ENCODE measurements at places on chromosomes 7 and 10.

GRCh38 chr10:93917821-93918220 is 24.0 kb downstream of the SLC35G1 start:
- no peak for DNase-seq

DNA sequence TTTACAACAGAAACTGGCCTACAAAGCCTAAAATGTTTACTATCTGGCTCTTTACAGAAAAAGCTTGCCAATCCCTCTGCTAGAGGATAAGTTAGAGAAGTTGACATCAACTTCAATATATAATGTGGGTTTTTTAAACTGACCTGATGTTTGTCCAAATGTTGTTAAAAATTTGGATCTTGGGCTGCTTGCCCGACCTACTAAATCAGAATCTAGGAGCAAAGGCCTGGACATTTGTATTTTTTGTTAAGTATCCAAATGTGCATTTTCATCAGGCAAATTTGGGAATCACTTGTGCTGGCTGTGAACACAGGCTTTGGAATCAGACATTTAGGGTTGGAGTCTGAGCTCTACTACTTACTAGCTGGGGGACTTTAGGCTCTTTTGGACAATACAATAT is 252.7 kb upstream of the CSTF2T start:
- DNase-seq: no peak

DNA sequence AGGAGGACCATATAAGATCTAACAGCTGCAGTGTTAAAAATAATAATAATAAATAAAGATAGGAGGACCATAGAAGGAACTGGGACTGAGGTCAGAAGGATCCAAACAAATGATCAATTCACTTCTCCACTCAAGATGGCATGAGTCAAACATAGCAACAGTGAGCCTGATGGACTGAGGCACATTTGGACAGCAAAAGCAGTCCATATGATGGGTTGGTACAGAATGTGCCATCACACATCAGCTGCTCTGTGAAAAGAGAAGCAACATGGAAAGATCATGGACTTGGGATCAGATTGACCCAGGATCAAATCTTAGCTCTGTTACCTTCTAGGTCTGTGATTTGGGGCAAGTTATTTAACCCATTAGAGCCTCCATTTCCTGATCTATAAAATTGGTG is 188.9 kb upstream of the KMT2E start:
- no peak for DNase-seq

GRCh38 chr7:29480934-29481651 is 82.5 kb upstream of the PRR15 start:
- no peak for DNase-seq

- DNase-seq: no peak
Measured at GRCh38 chr7:114917211-114917839, 4.6 kb upstream of the MDFIC start.

- no peak for DNase-seq
Measured at GRCh38 chr7:93862651-93863050, 27.9 kb downstream of the TFPI2 start.

GRCh38 chr10:118041316-118041715 is 5.4 kb downstream of the RAB11FIP2 start:
- DNase-seq: no peak

DNA sequence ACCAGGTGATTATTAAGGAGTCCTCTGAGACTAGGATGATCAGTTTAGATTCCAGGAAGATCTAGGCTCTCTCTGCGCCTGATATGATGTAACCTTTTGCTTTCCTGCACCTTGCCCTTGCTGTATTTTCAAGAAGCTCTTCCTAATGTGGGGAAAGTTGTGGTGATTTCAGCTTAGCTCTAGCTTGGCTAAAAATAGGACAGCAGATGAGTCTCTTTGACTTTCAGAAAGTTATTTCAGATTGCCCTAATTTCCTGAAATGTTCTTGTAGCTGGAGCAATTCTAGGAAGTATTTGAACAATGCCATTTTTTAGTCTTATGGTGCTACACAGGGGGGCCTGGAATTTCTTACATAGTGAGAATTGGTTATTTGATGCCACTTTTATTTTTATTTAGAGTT is 3.8 kb downstream of the LCOR start:
- no peak for DNase-seq

- no peak for DNase-seq
Measured at GRCh38 chr10:84762754-84763394, 434.5 kb downstream of the CCSER2 start.

GRCh38 chr10:93071674-93072224 is 1.9 kb upstream of the CYP26A1 start:
- DNase-seq: no peak

- no peak for DNase-seq
Measured at GRCh38 chr7:125316466-125316865, 386.8 kb upstream of the POT1 start.

DNA sequence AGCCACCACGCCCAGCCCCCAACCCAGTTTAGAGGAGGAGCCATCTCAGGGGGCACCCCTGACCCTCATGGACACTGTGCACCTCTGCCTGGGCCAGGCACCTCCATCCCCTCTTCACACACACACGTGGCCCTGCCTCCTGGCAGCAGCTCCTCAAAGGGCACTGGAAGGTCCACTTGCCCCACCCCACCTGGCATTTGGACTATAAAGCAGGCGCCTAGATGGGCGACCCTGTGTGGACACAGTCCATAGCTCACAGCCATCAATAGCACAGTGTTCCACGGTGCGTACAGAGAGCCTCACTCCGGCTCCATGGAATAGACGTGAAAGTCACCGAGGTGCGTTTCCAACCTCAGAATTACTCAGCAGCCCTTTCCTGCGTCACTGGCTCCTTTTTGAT is 41.0 kb downstream of the FKBP6 start:
- no peak for DNase-seq

GRCh38 chr7:48035967-48036478 is 680 bp downstream of the C7orf57 start:
- no peak for DNase-seq

DNA sequence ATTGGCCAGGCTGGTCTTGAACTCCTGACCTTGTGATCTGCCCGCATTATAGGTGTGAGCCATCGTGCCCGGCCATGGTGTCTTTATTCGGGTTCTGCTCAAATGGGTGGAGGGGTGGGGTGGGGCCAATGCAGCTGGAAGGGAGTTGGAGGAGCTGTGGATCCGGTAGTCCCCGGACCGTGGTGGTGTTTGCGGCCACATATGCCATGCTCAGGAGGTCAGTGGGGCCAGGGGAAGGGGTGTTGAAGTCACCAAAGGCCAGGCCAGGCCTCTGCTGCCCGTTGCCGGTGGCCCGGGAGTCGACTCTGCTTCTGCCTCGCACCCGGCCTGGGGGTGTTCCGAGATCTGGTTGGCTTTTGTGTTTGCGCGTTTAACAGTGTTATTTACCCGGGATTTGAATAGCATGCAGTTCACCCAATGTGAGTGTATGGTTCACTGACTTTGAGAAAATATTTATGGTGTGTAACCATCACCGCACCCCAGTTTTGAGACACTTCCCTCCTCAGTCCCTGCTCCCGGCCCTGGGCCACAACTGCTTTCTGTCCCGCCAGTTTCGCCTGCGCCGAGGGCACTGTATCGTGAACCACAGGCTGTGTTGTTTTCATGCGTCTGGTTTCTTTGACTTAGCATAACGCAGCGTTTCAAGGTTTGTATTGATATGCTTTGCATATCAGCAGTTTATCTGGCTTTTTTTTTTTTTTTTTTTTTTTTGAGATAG is 10.7 kb downstream of the INPP5A start:
- DNase-seq: no peak

GRCh38 chr7:19020711-19021110 is 96.7 kb downstream of the TWIST1 start:
- DNase-seq: no peak

GRCh38 chr7:121083790-121084251 is 95.3 kb downstream of the CPED1 start:
- no peak for DNase-seq

GRCh38 chr7:44882899-44883298 is 2.4 kb downstream of the PURB start:
- DNase-seq: no peak
